Breast epithelium (tissue), 4 donors: ENCODE measurements at places on chromosomes 7 and 10.

DNA sequence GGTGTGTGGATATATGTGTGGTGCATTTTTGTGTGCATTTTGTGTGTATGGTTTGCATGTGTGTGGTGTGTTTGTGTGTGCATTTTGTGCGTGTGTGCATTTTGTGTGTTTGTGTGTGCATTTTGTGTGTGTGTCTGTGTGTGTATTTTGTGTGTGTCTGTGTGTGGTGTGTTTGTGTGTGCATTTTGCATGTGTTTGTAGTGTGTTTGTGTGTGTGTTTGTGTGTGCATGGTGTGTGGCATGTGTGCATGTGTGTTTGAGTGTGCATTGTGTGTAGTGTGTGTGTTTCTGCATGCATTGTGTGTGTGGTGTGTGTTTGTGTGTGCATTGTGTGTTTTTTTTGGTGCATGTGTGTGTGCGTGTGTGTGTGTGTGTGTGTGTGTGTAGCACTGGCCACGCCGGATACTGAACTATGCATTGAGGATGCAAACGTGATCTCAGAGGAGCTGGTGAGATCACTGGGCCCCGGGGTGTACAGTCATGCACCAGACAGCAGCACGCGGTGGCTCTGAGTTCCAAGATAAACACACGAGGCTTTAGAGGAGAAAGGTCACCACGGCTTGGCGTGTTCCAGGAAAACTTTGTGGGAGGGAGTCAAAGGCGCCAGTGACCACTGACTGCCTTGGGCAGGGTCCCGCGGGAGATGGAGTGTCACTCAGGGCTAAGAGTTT, 106.6 kb upstream of the SHH start:
- DNase-seq = peak; percentile 84

GRCh38 chr7:17552952-17553351, 254.5 kb downstream of the AHR start:
- DNase-seq = no peak

DNA sequence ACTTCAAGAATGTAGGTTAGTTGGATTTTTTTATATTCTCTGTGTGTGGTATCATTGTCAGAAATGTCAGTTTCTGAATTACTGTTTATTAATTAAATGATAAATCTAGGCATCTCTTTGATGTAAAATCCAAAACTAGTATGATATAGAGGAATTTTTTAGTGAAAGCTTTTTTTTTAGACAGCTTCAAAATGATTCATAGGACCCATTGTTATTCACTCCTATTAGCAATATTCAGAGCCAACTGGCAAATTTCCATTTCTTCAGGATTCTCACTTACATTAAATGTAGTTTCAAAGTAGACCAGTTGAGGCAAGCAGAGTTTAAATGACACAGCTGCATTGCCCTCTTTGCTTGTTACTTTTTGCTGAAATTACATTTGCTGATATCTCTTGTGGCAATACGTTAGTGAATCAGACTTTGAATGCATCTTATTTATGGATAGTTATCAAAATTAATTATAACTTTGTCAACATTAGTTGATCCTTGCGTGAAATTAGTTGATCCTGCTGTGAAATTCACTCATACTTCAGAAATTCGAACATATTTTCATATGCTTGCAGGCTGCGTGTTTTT, 20.3 kb downstream of the ZNF277 start:
- no peak for DNase-seq

DNA sequence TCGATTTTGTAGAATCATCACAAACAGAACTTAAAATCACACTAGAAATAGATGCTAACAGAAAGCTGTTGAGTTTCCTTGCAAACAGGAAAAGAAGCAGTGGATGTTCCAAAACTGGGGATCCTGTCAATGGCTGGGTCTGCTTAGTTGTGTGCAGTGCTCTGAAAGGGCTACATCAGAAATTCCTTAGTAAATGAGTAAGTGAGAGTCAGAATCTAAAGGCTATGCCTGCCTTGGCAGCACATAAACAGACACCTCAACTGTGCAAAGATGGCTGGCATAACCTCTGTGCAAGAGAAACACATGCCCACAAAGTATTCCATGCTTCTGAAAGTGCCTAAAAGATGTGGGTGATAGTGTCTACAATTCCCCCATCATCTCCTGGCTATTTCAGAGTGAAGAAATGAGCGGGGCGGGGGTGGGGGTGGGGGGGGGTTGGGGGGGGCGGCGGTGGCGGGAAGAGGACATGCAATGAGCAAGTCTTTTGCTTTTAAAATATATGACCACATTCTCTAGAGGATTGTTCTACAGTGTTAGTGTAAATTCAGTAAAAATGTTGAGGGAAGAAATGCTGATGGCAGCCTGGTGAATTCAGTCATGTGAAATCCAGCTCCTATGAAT, 138.1 kb upstream of the LAMB4 start:
- DNase-seq = no peak

GRCh38 chr7:71896535-71896934, 515.6 kb downstream of the CALN1 start:
- DNase-seq = no peak

DNA sequence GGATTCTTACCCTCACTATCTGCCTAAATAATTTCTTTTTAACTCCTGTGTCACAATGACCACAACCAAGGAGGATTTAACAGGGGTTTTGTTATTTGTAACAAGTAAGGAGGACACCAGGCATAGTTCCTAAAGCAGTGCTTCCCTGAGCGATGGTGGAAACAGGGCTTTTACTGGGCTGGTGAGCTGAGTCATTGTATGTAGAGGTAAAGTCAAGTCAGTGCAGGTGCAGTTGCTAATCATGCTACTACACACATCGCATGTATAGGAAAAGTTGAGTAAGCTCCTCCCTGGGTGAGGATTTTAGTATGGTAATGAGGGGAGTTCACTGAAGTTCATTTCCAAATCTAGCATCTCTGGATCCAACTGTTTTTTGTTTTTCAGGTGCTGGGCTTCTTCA, 22.9 kb upstream of the ABCA13 start:
- DNase-seq = no peak

GRCh38 chr7:132393789-132394261, 182.4 kb downstream of the PLXNA4 start:
- DNase-seq = no peak

DNA sequence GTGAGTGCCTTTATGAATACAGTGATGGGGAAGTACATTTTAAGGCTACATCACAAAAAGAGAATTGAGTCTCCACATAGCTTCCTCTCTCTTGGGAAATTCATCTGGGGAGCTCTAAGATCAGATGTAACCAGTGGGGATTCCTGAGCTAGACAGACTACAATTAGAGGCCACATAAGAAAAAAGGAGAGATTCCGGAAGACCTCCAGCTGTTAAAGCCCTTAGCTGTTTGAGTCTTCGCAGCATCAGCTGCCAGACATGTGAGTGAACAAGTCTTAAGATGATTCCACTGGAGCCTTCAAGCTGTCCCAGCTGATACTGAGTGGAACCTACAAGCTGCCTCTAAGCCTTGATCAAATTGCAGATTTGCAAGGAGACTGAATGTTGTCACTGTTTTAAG, 448.5 kb downstream of the NXPH1 start:
- no peak for DNase-seq

DNA sequence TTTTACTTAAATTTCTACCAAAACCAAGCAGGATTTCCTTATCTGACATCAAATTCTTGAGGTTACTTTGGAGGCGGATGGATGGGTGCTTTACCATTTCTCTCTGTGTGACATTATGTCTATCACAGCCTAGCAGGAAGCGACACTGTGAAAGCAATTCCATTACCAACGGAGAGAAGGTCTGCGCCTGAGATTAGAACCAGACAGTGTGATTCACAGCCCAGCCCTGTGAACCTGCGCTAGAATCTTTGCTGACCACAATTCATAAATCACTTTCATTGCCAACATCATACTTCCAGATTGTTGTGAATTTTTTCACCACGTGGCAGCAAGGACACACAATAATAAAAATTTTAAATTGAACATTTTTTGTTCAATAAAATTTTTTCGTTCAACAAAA, 126.5 kb downstream of the CUBN start:
- no peak for DNase-seq

GRCh38 chr10:18689498-18689897, 30.3 kb downstream of the ARL5B start:
- DNase-seq = no peak

DNA sequence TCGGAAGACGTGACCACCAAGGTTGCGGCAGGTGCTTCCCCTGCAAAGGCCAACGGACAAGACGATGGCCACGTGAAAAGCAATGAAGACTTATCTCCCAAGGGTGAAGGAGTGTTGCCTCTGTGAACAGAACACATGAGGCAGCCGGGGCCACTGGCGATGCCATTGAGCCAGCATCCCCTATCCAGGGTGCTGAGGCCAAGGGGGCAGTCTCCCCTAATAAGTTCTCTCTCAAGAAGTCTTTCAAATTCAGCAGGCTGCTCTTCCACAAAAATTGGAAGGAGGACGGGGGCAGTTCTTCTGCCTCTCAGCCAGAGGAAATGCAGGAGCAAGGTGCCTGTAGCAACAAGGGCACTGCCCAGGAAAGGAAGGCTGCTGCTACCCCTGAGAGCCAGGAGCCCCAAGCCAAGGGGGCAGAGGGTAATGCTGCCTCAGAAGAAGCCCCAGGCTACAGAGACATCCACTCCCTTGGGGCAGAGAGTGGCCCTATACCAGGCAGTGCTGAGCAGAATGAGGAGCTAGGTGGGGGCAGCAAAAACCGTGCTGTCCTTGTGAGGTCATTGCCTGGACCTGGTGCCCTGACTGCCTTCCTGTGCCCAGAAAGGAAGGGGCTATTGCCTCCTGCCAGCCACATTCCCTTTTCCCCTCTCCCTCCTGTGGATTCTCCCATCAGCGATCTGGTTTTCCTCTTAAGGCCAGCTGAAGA, 17.3 kb downstream of the NT5C2 start:
- no peak for DNase-seq

- no peak for DNase-seq
Observed at GRCh38 chr10:53479365-53479764, 706.8 kb upstream of the MBL2 start.

- DNase-seq = no peak
Observed at GRCh38 chr7:98238076-98238475, 14.0 kb downstream of the TECPR1 start.

DNA sequence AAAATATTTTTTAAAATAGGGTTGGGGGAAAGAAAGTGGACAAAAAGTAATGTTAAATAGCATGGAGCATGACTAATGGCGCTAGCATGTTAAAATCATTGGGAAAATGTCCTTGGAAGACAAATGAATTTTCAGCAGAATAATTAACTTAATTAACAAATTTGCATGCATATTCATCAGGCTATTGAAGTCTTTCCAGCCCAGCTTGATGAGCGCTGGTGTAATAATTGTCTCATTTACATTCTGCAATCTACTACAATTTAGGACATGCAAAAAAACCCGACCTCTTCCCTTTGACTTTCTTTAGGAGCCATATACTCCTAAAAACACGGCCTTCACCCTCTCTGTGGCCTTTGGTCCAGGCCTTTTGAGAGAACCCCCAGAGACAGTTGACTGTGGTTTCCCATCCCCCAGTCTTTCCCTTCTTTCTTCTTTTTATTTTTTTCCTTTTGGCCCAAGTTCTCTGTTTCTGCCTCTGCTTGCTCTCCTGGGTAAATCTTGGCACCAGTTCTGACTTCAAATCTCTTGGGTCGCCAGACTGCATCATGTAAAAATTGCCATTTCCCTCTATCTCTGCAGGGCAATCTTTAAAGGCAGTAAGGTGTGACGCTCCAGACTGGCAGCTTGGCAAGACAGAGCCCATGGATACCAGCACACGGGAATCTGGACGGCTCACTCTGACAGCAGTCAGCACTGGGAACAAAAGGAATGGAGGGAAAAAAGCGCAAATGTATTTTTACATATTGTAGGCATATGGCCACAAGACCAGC, 105.5 kb downstream of the NEUROD6 start:
- no peak for DNase-seq

DNA sequence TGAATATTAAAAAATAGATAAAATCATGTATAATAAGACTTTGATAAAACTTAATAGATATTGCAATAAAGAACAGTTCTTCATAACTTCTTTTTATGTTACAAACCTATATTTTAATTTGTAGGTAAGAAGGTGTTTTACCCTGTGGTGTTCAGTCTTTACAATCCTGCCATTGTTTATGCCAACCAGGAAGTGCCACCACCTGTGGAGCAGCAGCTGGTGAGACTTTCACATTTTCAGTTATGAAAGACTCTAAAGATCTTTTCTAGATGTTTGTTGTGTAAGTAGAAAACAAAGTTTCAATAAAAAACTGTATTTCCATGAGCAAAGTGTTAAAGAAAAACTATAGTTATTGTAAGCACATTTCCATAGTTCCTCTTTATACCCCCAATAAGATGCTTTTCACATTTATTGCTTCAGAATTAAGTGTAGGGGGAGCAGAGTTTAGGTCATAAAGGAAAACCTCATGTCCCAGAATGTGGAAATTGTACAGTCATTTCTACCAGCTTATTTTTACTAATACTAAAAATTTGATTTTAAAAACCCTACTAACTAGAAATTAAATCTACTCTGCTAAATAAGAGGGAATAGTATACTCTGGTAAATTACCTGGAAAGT, 28.7 kb downstream of the CSGALNACT2 start:
- no peak for DNase-seq

GRCh38 chr10:15408557-15408956, 37.5 kb upstream of the FAM171A1 start:
- DNase-seq = no peak

DNA sequence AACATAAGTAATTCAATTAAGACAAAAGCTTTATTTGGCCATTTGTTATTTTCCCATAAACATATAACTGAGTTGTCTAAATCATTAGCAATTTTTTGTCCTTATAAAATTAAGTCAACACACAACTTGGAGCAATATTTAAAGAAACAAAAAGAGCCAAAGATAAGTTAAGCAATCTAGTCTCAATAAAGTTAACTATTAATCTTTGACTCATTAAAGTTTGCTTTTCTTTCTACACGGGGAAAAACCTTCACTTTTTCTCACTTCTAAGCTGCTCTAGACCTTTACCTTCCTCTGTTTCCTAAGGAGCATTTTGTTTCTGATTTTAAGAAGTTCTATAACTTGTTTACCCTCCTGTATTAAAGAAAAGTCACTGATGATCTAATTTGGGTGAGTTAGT, 867.1 kb upstream of the PHF14 start:
- no peak for DNase-seq

DNA sequence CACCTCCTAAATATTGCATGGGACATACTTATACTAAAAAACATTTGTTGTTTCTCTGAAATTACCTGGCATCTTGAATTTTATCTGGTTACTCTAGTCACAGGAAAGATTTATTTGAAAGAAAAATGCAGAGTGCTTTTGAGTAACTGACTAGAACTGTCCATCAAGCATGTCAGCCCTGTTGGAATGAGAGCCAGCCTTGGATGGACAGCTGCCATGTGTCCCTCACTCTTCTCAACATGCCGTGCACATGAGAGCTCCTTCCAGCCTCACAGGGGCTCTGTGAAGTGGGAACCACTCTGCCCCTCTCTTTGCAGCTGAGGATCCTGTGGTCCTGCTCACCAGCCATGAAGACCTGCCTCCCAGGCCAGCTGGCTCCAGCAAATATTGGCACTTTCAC, 118.3 kb upstream of the SHH start:
- DNase-seq = no peak

DNA sequence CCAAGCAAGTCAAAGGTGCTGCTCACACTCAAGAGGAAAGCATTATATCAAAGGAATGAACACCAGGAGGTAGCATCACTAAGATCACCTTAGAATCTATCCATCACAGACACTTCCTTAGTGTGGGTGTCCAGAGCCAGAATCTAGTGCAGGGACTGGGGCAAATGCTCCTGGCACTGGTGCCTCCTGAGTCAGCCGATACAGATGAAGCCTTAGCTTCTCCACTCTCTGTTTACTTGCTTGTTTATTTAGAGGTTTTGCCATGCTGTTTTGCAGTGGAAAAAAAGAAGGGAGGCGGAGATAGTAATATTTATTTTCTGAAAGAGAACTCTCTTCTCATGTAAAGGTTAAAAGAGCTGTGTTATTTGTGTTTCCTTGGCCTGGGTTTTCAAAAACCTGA, 303.1 kb downstream of the WDR11 start:
- no peak for DNase-seq
